ENCODE measurements at places on chromosomes 6 and 20. TPM values are rescaled to one million over a fixed set of nuclear protein-coding genes. Genes with fewer than 3 reads are reported as not detected.

DNA sequence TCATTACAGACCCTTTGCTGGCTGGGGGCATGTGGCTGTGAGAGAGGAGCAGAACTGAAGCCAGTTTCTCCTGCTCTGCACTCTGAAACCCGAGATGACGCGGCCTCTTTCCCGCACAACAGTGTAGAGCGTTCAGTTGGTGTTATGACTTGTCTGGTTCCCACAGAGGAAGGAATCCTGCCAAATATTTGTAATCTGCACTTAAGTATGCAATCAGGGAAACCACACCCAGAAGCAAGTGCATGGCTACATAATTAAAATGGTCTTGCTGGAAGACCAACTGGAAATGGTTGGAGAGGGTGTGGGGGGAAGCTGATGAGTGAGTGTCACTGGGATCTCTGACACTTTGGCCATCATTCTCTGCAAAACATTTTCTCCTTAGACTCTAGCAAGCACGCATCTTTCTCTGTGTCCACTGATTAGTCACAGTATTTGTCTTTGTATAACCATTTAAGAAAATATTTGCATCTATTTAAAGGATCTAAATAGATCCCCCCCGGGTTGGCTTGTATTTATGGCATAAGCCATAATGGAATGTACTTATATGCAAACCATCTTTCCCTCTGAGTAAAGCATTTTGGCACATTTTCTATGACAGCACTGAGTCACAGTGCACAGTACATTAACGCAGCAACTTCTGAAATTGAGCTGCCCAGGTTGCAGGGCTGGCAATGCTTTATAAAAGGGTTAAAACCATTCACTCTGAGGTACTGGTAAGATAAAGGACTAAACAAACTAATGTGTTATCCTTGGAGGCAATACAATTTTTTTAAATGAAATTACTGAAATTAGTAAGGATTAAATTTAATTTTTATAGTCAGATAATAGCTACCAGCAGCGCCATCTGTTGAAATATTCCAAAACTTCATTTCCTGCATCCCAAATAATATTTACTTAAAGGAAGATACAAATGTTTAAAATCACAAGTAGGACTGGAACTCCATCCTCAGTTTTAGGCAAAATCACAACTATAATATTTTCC lies 76.7 kb downstream of the FOXC1 start:
- DNase-seq: peak; percentile 98

DNA sequence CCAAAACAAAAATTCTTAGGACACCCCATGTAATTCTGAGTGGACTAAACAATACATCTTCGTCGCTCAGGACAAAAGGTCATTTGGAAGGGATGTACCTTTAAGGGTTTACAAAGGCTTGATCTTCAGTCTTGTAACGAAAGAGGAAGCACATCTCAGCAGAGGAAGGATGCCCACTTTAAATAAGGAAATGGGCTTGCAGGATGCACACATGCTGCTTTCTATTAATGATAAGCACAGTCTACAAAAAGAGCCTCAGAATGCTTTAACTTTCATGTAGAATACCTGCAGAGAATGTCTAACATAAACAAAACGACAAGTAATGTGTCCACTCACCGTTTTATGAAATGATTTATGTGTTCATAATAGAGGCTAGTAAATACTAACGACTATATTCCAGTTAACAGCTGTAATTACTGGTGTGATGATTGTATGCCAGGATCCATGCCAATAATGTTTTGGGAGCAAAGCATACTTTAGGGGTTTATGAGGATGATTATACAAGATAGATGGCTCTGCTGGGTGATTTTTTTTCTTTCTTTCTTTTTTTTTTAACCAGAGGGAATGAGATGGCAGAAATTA lies 216.9 kb downstream of the GMDS start:
- no peak for DNase-seq

The MACROD2 gene
- 1.6 TPM for total RNA-seq

The WFDC5 gene
- 4.1 TPM for total RNA-seq

The PROKR2 gene
- not detected for total RNA-seq

All from bronchial epithelial cell (primary cell).